Uterus (tissue), 4 donors: ENCODE measurements at places on chromosomes 7 and 10.

GRCh38 chr7:91940171-91940570, 491 bp upstream of the AKAP9 start:
- DNase-seq, result peak; percentile 20

GRCh38 chr10:132788180-132788830, 2.4 kb upstream of the NKX6-2 start:
- DNase-seq, result no peak

- no peak for DNase-seq
These were observed 37.0 kb upstream of the GLI3 start for GRCh38 chr7:42274053-42274452.

DNA sequence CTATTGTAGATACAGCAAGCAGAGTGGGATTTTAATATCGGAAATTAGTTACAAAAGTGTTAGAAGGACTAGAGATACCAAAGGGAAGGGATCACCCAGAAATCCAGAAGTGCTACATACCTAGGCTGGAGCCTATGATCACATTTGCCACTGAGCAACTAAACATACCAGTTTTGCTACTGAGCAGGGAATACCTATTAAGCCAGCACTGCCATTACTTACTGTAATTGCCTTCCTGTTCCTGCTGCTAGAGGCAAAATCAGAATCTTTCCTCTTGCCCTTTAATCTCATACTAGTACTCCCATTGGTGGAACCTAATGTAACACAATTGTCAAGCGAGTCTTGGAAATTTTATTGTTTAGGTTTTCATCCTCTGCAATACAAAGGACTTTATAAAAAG, 121.7 kb downstream of the ATRNL1 start:
- DNase-seq, result no peak

- no peak for DNase-seq
These were observed 536.1 kb upstream of the AUTS2 start for GRCh38 chr7:69062020-69062765.

DNA sequence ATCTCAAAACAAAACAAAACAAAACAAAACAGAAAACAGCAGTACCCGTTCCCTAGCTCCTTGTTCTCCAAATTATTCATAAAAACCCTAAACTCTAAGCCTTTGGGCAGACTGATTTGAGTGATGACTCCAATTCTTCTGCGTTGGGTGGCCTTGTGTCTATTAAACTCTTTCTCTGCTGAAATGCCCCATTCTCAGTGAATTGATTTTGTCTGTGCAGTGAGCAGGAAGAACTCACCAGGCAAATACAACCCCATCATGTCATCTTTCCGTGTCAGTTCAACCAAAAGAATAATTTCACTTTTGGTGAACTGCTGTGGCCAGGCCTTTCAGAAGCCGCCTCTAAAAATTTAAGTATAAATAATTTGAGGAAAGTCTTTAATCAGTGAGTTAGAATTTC, 18.5 kb upstream of the TSPAN13 start:
- DNase-seq, result no peak

DNA sequence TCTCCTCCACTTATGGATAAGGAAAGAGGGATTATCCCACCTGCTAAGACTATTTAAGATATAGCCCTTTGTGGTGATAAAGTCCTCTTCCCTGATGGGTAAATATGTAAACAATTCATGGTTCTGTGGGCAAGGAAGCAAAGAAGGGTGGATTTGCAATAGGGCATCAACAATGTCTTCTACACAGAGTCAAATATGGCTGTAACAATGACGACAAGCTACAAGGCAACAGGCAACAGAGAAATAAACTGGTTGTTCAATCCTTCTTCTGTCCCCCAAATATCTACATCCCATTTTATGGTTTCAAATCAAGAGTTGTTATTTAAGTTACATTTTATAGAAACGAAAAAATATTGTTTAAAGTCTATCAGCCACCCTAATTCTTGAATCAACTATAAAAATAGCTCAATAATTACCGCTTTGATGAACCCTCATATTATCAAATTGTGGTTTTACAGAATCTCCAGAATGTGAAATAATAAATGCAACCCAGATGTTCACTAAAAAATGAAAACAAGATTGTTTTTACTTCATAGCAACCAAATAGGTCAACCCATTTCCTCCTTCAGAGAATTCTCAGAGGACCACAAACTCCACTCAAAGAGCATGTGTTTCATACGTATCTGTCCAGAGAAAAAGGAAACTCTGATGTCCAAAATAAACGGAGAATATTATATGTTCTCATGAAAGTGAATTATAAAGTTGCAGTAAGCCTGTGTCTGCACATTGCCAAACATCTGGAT, 13.8 kb downstream of the CYTH3 start:
- no peak for DNase-seq

DNA sequence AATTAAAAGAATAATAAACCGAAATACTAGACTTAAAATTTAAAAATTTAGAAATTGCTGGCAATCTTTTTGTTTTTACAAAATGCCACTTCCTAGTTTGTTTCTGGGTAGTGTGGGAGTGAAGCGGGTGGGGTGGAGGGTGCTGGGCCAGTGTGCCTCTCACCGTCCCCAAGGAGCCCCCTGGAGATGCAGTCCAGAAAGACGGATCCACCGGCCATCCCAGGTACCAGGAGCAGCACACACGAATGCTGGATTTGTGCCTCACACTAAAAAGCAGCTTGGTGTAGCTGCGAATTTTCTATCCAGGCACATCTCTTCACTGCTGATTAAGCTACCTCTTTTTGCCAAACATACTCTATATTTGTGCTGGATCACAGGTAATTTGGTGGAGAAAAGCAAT, 618.1 kb downstream of the DNAJB6 start:
- DNase-seq, result no peak

- no peak for DNase-seq
These were observed 85.5 kb upstream of the LRRN3 start for GRCh38 chr7:111005445-111005844.

GRCh38 chr10:30553626-30554439, 75.7 kb downstream of the LYZL2 start:
- peak; percentile 75 for DNase-seq

- no peak for DNase-seq
These were observed 175.9 kb downstream of the EBF3 start for GRCh38 chr10:129788215-129788614.

GRCh38 chr10:49253340-49253906, 45.5 kb upstream of the C10orf71 start:
- DNase-seq, result no peak
